Caco-2 (cell line): ENCODE measurements at places on chromosomes 2 and 18.

- peak; percentile 51 for DNase-seq
Measured at GRCh38 chr2:50401772-50402653, 629.9 kb downstream of the NRXN1 start.

DNA sequence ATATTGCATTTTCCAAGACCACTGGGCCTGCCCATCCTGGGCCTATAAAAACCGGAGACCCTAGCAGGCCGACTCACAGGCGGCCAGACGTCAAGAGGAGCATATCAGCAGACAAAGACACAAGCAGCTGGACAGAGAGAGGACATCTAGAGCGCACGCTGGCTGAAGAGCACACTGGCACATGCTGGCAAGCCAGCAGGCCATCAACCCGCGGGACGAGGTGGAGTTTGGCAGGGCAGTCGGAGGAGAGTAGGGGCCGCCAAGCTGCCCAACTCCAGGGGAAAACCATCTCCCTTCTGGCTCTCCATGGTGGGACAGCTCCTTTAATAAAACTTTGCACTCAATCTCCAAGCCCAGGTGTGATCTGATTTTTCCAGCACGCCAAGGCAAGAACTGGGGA, 36.6 kb upstream of the RAB27B start:
- DNase-seq, result no peak

DNA sequence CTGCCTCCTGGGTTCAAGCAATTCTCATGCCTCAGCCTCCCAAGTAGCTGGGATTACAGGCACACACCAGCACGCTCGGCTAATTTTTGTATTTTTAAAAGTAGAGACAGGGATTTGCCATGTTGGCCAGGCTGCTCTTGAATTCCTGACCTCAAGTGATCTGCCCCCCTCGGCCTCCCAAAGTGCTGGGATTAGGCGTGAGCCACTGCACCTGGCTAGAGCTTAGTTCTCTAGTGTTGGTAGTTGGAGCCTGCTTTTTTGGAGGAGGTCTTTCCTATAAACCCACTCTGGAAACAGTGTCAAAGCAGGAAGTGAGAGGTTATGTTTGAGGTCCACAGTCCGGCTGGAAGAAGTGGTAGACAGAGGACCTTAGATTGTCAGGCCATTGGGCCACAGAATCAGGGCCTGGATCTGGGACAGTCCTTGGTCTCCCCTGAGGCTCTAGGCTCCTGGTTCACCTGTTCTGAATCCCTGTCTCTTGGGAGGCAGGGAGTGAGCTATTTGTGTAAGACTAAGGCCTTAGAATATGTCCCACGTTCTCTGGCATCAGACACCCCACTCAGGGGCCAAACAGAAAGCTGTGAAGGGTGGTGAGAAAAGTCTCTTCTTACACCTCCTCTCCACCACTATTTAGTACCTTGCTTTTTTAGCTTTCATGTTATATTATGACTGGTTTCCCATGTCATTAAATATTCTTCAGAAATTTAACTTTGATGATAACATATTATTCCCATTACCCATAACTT, 34.5 kb downstream of the PCBP1 start:
- no peak for DNase-seq

DNA sequence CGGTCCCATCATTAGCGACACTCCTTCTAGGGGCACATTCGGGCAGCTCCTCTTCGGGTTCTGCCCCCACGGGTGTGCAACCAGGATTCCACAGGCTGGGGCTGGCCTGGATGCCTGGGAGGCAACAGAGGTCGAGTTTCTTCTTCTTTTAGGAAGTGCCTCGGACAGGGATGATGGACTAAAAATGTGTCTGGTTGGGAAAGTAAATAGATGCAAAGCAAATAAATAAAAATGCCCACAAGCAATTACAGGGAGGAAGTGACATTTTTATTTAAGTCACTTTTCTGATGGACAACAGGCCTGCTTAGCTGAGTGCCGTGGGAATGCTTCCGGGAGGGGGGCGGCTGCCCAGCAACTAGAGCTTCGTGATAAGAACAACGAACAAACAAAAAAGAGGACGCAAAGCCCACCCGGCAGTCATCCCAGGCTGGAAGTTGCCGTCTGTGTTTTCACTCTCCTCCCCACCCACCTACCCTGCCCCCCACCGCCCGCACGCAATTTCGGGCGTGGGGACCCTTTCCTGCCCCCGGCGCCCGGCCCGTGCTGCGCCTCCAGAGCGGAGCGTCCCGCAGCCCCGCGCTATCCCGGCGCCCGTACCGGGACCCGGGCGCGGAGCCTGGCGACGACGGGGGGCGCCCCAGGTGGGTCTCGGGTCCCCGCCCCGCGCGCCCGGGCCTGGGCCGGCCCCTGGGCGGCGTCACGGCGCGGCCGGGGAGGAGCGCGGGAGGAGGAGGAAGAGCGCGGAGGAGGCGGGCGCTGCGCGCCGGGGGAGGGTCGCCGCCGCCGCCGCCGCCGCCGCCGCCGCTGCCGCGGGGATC, 412 bp upstream of the NCK2 start:
- peak; percentile 79 for DNase-seq

DNA sequence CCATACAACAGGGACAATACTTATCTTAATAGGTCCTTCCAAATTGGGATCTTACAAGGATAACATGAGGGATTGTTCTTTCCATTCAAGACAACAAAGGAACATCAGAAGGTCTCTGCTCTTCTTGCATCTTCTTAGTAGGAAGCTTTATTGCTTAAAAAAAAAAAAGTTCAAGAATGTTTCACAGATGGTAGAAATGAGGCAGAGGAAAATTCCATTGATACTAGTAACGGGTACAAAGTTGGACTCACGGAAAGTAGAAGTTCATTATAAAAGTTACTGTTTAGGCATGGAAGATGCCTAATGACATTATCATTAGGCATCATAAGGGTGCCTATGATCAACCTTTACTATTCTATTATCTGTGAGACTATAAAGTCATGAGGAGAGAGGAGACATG, 136.2 kb downstream of the LAMA3 start:
- no peak for DNase-seq

GRCh38 chr2:169330555-169331198, 31.7 kb downstream of the LRP2 start:
- no peak for DNase-seq

- DNase-seq, result no peak
Measured at GRCh38 chr2:10814142-10814541, 1.6 kb upstream of the PDIA6 start.

DNA sequence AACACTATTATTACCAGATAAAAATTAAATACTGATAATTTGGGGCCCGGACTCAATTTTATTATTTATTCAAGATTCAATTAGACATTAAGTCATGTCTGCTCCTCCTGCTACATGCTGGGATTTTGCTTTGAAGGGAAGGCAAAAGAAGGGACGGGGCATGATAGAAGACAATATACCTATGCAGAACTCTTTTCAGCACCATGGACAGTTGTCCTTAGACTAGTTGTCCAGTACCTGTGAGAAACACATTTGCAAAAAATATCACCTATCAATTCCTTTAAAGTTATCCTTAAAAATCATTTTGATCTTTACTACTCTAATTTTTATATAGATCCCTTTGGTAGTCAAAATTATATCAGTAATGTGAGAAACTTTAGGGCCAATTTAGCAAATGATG, 100.2 kb upstream of the SULT1C3 start:
- DNase-seq, result peak; percentile 52

DNA sequence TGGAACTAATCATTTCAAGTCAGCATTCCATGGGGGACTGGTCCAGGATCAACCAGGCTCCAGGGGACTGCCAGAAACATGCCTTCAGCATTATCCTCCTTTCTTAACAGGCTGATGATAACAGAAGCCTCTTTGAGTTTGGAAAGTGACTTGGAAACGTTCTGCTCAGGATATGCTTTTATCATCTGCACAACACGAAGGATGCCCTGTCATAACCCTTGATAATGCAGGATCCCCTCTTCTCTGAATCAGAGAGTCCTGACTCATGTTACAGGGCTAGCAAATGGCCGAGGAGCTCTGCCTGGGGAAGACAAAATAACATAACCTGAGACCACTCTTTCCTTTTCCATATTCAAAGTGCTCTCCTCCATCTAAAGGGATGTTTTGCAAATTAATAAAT, 6.7 kb downstream of the SCYGR3 start:
- DNase-seq, result no peak

DNA sequence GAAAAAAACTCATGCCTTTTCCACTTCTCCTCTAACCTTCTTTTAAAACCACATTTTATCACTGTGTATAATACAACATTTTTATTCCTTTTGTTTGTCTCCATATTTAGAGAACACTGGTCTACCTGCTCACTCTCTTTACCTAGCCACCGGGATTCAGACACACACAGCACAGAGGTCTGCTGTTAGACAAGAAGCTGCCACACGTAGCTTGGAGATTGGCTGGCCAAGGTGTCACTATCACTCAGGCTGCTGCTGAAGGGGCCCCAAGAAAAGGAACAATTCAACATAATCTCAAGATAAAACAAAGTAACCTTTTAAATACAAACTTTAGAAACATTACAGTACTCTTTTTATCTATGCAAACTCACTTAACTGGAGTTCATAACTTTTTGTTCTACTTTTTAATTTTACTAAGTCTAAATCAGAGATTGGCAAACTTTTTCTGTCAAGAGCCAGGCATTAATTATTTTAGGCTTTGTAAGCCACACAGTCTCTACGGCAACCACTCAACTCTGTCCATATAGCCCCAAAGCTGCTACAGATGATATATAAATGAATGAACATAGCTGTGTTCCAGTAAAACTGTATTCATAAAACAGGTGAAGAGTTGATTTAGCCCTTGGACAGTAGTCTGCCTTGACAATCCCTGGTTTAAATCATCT, 25.8 kb downstream of the FEZ2 start:
- DNase-seq, result no peak

DNA sequence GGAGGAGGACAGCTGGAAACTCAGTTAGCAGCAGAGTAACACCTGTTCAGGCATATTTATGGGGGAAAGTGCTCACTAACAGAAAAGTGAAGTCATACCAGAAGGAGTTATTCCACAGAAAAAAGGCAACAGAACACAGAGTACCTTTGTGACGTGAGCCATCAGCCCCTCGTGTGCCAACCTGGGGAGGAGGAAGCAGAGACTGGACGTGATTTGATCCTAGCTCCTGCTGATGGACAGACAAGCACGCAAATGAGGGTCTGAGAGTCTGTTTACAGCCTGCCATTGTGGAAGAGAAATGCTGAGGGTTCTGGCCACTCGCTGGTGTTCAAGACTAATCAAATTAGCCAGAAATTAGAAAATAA, 120.7 kb downstream of the ZNF521 start:
- DNase-seq, result no peak

DNA sequence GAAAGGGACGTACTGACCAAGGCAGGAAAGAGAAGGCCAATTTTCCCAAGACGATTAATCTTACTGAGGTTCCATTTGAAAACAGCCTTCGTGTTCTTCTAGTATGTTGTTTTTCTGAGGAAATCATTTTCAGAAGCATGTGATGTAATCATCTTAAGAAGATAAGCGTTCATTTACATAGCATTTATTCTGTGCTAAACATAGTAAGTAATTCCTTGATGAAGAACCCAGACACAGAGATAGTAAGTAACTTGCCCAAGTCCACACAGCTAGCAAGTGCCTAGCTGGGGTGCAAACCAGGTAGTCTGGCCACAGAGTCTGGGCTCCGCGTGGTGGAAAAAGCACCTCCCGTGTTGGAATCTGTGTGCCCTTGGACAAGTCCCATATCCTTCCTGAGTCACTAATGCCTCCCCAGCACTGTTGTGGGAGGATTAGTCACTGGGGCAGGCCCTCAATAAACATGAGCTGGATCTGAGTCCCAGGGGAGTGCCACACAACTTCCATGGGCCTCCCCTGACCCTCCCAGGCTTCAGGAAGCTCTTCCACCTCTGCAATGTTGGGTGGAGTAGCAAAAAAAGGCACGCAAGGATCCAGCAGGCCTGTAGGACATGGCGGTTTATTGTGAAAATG, 26.9 kb upstream of the ASAP2 start:
- DNase-seq, result no peak

DNA sequence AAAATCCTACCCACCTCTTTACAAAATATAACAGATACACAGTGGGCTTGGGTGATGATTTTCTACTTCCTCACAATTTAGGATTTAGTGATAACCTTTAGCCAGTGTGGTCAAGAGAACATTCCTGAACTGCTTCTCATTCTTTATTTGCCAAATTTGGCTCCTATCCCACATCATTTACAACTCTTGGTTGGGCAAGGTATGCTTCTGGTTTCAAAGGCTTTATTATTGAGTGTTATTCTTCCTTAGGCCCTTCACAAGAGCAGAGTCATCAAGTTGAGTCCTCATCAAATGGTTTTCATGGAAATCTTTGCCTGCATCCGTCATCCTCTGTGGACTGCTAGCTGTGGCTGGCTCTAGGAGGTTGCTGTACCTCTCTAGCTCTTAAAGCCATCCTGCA, 472.0 kb upstream of the ETAA1 start:
- DNase-seq, result no peak

DNA sequence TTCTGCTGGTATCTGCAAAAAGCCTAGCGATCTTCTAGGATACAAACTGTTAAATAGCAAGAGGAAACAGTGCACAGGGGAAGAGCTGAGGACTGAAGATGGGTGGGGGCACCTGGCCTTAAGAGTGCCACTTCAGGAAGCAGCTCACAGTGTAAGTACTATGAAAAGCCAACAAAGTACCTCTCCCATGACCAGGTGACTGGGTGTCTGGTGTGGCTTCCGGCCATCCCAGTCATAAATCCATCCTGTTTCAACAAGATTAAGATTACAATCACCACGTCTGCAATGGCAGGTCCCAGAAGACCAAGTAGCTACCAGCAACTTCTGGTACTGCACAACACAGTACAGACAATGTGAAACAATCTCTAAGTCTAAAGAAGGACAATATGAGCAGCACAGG, 15.9 kb downstream of the ERFE start:
- no peak for DNase-seq

DNA sequence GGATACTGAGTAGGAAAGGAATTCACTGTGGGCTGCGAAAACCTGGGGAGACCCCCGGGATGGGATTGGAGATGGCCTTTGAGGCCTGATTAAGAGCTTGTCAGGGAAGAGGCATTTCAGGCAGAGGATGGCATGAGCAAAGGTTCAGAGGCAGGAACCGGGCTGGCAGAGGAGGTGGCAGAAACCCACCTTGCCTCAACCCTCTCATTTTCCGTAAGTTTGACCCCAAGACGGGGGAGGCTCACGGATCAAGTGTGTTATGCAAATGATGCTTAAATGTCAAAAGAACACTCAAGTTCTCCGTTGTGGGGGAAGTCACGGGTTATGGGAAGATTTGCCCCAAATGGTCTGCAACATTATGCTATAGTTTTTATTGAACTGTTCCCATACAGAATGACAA, 88.3 kb downstream of the MYCN start:
- DNase-seq, result no peak
